Central memory CD4-positive, alpha-beta T cell (primary cell): ENCODE measurements at places on chromosomes 7 and 10.

DNA sequence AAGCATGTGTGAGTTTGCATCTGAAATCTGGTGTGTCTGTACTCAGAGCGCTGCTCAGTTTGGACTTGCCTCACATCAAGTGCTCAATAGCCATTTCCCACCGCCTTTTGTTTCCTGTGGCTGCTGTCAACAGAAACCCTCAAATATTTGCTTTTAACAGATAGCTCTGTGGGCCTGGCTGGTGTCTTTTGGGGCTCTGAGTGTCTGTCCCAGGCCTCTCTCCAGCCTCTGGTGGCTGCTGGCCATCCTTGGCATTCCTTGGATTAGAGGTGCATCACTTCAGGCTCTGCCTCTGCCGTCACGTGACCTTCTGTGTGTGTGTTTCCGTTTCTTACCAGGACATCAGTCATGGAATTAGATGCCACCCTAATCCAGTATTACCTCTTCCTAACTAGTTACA, 9.3 kb downstream of the YKT6 start:
- no peak for DNase-seq

DNA sequence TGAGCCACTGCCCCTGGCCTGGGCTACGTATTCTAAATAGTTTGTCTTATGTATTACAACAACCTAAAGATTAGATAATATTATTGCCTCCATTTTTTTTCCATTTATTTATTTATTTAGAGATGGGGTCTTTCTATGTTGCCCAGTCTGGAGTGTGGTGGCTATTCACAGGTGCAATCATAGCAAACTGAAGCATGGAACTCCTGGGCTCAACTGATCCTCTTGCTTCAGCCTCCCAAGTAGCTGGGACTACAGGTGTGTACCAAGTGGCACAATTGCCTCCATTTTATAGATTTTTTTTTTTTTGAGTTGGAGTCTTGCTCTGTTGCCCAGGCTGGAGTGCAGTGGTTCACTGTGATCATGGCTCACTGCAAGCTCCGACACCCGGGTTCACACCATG, 6.5 kb upstream of the TRA2A start:
- no peak for DNase-seq

DNA sequence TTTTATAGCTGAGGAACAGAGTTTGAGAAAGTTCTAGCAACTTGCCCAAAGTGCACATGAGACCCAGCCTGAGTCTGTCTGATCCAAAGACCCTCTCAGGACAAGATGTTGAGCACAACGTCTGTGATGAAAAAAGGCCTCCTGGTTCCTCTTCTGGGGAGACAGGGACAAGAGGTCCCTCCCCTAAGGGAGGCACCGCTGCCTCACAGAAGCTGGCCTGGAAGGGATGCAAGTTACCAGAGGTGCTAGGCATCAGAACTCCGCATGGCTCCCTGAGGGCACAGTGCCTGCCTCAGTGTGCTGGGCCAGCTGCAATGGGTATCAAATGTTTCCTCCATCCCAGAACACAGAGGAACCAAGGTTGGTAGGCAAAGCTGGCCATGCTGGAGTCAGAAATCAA, 302.4 kb downstream of the GRID1 start:
- no peak for DNase-seq

DNA sequence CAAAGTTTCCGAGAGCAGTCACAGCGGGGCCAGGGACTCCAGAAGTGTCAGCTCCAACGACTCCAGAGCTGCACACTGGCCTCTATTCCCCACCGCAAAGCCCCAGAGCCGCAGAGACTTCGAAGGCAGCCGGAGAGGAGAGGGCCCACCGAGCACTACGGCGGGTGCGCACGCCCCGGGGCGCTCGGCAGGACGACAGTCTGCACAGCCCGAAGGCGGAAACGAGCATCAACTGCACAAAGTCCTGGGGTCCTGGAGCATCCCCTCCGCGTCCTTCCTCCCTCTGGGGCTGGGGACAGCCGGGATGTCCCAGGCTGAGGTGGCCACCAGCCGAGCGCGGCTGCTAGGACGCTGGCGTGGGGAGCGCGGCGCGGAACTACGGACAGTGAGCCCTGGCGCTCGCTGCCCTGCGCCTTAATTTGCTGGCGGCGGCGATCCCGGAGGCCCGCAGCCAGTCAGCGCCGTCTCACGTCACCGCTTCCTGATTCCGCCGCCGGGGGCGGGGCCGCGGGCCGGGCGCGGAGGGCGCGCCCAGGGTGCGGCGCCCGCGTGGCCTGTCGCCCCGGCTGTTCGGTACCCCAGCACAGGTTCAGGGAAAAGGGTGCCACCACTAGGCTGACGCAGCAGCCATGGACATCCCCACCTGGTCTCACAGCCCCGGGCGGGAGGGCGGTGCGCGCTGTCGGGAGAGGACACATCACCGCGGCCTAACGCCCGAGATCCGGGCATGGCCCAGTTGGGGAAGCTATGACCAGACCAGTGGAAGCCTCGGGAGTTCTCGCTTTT, at the start of gene TBX20:
Gene TBX20, minus strand, starts transcription at position 391 of the 786 bp plus-strand sequence. CDS start 480 bp downstream, outside the sequence.
- DNase-seq = no peak

GRCh38 chr7:68321076-68321639, 1277.1 kb upstream of the AUTS2 start:
- no peak for DNase-seq

DNA sequence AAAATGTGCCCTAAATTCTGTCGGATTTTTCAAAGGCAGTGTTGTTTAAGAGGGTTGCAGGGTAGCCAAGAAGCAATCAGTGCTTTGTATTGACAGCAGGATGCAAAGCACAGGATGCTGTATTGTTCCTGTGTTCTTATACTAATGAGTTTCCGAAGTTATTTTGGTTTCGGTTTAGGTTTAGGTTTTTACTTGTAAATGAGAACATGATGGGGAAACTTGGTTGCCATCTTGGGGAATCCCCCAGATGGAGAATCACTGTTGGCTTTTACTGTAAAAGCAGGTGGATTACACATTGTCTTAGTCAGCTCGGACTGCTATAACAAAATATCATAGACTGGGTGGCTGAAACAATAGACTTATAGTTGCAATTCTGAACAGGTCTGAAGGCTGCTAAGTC, 72.1 kb downstream of the INHBA start:
- no peak for DNase-seq

GRCh38 chr10:110392868-110393740, 88.4 kb upstream of the SMNDC1 start:
- DNase-seq = no peak

GRCh38 chr10:70448236-70448635, 6.8 kb upstream of the NODAL start:
- no peak for DNase-seq

DNA sequence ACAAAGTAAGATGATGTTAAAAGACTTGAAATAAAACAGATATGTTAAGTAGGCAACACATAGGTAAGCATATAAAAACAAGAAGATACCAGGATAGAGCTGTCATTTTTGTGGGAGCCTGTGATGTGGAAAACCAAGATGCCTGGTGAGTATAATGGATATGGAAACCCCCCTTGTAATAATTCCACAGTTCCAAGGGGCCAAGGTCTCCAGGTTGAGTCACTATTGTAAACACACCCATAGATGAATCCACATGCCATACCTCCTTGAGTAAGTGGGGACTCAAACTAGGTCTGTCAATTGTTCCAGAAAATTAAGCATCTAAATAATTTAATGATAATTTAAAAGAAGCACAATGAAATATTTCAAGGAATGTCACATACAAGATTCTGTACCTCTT, 15.9 kb downstream of the CAV1 start:
- DNase-seq = no peak

GRCh38 chr7:114273218-114273617, 141.4 kb upstream of the FOXP2 start:
- no peak for DNase-seq

GRCh38 chr10:43605850-43606322, 352 bp upstream of the ZNF485 start:
- no peak for DNase-seq

DNA sequence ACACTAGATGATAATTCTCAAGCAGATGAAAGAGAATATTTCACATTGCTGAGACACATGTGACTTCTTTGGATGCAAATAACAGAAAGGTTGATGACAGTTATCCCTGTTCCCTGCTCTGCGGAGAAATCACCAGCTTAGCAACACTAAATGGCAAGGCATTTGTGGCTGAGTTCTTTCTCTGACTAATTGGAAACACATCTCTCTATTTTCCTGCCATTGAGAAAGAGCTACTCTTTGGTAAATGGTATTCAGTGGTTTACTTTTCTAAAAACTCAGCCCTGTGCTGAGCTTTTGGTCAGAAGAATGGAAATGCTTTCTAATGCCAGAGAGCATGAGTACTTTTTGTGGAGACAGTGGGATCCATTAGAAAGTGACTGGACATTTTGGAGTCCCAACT, 771.4 kb downstream of the LRMDA start:
- DNase-seq = no peak

- DNase-seq = no peak
These were observed 123.9 kb downstream of the TAX1BP1 start for GRCh38 chr7:27863880-27864279.

DNA sequence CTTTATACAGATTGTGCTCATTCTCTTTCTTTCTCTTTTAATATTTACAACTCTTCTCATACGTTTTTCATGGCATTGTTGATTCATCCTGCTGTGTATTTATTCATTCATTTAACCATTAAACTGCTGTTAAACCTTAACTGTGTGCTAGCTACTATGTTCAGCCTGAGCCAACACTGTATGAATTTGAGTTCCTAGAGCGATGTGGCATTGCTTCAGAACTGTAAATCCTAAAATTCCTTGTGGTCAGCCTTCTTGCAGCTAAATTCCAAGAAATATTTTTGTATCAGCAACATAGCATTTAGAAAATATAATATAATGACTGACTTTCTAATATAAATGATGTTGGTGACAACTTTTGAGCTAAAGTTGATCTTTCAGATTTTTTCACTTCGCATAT, 184.7 kb upstream of the FZD1 start:
- DNase-seq = no peak

- DNase-seq = no peak
These were observed 195.8 kb upstream of the NEBL start for GRCh38 chr10:21092683-21093524.

GRCh38 chr10:133394064-133394663, at the start of gene MTG1:
Gene MTG1 (plus strand): TSS chr10:133394157. CDS start chr10:133394221, 64 bp downstream.
- peak; percentile 89 for DNase-seq

- DNase-seq = no peak
These were observed 225.4 kb upstream of the TMEM72 start for GRCh38 chr10:44685747-44686146.

DNA sequence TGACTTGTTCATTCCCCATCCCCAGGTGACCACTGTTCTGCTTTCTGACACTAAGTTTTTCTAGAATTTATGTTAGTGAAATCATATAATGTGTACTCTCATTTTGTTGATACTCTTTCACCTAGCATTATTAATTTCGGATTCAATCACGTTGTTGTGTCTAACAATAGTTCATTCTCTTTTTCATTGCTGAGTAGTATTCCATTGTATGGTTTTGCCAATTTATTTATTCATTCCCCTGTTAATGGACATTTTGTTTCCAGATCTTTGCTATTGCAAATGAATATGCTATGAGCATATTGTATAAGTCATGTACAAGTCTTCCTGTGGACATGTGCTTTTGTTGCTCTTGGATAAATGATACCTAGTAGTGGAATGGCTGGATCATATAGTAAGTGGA, 146.4 kb downstream of the FAM204A start:
- DNase-seq = no peak

DNA sequence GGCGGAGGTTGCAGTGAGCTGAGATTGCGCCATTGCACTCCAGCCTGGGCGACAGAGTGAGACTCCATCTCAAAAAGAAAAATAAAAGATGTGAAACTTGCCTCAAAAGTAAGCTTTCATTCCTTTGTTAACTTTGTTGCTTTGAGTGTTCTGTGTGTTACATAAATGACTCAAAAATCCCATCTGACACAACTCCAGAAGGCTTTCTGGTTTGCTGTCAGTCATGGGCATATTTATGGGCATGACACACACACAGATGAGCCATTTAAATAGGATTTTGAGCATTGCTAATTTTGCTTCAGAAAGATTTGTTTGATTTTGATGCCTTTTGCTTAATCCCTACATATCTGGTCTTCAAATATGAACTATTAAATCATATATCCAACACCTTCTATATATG, 82.6 kb downstream of the CACNB2 start:
- no peak for DNase-seq

- DNase-seq = no peak
These were observed 28.8 kb downstream of the PFKP start for GRCh38 chr10:3096149-3096548.

DNA sequence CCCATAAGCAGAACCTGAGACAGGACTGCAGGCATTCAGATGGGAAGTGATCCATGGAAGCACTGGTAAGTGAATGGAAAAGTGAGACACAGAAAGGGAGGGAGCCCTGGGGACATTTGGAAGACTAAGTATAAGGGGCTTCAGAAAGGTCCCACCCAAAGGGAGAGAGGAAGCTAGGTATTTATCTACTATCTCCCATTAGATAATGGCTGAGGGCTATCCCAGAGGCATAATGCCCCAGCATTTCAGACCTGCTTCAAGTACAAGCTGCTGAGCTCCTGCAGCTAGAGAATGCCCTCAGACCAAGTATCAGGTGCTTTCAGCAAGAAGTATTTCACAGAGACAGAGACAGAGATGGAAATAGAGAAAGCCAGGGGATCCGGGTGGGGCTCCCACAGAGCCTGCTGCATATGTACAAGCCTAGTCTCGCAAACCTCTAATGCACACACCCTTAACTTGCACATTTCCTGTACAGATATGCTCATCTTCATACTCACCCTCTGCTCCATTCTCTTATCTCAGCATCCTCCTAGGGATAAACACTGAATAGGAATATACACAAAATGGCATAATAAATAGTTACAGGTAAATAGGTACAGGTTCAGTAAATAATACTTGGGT, 20.2 kb downstream of the KDM7A start:
- DNase-seq = no peak

DNA sequence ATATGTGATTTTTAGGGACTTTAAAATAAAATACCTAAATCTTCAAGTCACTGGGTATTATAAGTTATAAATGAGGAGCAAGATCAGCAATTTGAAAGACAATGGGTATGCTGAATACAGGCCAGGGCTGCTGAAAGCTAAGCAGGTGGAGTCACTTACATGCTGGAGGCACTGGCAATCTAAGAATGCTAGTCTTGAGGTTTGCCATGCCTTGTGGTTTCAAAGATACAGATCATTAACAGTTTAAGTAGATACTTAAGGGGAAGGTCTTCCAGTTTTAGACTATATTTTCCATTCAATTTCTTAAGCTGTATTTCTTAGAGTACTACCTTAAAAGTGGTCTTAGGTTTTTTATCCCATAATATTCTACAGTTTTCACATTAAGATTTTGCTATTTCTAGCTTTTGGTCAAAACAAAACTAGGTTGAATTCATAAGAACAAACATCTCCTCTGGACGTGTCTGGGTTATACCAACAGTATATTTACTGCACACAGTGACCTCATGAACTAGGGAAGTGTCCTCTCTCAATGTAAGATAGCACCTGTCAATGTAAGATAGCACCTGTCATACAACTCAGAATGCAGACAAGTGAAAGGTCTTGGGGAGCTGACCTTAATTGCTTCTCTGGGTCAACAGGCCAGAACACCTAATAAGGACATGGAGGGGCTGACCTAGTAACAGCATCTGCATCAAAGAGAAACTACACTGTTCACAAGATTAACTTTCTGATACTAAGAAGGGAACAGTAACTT, 2.0 kb downstream of the SRI start:
- peak; percentile 27 for DNase-seq
